Suprapubic skin (tissue), 4 donors: ENCODE measurements at places on chromosomes 5 and 9. TPM values are rescaled to one million over a fixed set of nuclear protein-coding genes. Genes with fewer than 3 reads are reported as not detected.

GRCh38 chr9:126883636-126884035, 23.2 kb downstream of the ZBTB34 start:
- no peak overlapping the region for H3K4me3 ChIP-seq
- no peaks in the 10 kb centered on the region for H3K27me3 ChIP-seq
- H3K36me3 ChIP-seq: peaks cover 27% of the 10 kb centered on the region
- no peak for DNase-seq

DNA sequence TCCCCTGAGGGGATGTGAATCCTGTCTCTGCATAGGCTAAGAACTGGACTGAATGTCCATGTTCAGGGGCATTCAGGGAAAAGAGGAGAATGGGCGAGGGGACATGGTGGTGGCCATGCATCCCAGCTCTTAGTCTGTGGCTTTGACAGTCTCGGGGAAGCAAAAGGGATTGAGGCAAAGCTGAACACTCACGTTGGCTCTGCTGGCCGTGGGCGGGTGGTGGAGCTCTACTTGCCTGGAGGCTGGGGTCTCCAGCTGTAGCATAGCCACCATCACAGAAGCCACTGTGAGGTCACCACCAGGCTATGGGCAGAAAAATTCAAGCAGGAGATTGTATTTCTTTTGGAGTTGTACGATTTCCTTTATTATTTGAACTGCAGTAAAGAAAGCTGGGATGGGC, 4.1 kb downstream of the GARIN3 start:
- H3K4me1 ChIP-seq: no peaks in the 10 kb centered on the region
- H3K27me3 ChIP-seq: peaks cover 14% of the 10 kb centered on the region

DNA sequence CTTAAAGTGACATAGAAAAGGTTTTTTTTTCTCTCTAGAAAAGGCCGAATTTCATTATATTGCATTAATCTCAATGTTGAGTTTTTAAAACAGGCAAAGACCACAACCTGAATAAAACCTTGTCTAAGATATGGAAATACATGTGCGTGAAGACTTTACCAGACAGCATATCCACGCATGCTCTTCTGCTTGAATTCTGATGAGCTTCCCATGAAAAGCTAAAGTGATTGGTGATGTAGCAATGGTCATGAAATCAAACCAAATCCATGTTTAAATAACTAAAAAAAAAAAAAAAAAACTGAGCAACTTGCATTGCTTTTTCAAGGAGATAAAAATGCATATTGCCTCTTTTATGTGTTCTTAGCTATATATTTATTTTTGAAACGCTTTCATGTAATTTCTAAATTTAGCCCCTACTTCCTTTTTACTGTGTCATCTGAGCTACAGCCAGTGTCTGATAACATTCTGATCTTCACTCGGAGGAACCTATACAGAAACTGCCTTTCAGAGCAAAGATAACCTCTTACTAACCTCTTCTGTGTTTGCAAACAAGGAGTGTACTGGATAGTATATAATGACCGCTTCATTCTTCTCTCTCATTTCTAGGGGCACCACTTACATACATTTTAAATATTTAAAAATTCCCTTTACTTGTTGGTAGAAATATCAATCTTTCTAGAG, 179.1 kb upstream of the GNA14 start:
- H3K4me1 ChIP-seq: peaks cover 3% of the 10 kb centered on the region
- H3K27ac ChIP-seq: no peak overlapping the region
- H3K36me3 ChIP-seq: no peaks in the 10 kb centered on the region
- H3K27me3 ChIP-seq: no peaks in the 10 kb centered on the region
- H3K4me3 ChIP-seq: no peak overlapping the region

Gene PROB1
- total RNA-seq: 0.08 TPM

DNA sequence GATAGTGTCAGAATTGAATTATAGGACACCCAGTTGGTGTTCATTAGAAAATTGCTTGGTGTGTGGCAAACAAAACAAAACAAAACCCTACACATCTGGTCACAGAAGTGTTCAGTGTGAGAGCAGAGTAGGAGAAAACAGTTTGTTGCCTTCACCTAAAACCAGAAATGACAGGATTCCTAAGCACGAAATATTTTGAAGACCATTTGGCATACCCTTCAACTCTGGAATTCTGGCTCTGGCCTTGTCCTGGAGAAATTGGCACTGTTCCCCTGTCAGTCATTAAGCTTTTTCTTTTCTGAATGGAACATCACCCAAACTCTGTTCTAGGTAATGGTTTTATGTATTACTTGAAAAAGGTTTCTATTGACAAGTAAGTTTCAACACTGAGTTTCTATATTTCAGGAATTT, 110.2 kb upstream of the PCA3 start:
- peaks cover 18% of the 10 kb centered on the region for H3K4me1 ChIP-seq
- DNase-seq: no peak
- peak overlapping the region; percentile 13 for H3K27ac ChIP-seq
- H3K27me3 ChIP-seq: no peaks in the 10 kb centered on the region

GRCh38 chr5:156237361-156237760, 89.6 kb upstream of the SGCD start:
- no peak overlapping the region for H3K4me3 ChIP-seq
- no peaks in the 10 kb centered on the region for H3K27me3 ChIP-seq
- H3K4me1 ChIP-seq: no peaks in the 10 kb centered on the region
- no peak for DNase-seq
- H3K36me3 ChIP-seq: no peaks in the 10 kb centered on the region
